ENCODE measurements at places on chromosomes 16 and 17.
A peak's percentile ranks its signal among the peaks of the same experiment; 100 is the strongest.

DNA sequence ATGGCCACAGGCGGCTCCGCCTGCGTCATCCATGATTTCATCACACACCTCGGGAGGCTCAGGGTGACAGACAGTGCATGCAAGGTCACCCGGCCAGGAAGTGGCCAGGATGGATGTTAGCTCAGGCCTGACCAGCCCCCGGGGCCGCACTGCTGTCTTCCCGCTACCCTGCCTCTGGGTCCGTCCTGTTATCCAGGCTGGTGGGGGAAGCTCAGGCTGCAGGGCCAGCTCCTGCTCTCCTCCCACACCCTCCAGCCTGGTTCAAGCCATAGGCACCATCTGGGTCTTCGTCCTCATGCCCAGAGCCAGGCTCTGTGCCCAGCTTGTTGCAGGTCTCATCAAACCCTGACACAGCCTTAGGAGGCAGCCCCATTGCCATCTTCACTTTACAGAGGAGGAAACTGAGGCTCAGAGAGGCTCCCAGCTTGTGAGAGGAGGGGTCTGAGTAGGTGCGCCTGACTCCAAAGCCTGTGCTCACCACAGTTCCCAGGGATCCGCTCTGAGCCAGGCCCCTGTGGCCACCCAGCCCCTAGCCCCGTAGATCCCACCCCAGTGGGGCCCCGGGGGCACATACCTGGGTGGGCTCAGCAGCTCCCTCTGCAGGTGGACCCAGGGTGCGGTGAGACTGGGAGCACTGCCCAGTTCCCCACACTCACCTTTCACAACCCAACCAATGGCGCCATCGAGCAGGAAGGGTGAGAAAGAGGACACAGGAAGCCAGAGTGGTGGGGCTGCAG, 412 bp upstream of the ADGRG3 start:
- DNase-seq: no peak

GRCh38 chr16:17260276-17260849, 210.4 kb downstream of the XYLT1 start:
- no peak for DNase-seq

- DNase-seq: no peak
Measured at GRCh38 chr17:62193249-62193648, 128.2 kb upstream of the MED13 start.

DNA sequence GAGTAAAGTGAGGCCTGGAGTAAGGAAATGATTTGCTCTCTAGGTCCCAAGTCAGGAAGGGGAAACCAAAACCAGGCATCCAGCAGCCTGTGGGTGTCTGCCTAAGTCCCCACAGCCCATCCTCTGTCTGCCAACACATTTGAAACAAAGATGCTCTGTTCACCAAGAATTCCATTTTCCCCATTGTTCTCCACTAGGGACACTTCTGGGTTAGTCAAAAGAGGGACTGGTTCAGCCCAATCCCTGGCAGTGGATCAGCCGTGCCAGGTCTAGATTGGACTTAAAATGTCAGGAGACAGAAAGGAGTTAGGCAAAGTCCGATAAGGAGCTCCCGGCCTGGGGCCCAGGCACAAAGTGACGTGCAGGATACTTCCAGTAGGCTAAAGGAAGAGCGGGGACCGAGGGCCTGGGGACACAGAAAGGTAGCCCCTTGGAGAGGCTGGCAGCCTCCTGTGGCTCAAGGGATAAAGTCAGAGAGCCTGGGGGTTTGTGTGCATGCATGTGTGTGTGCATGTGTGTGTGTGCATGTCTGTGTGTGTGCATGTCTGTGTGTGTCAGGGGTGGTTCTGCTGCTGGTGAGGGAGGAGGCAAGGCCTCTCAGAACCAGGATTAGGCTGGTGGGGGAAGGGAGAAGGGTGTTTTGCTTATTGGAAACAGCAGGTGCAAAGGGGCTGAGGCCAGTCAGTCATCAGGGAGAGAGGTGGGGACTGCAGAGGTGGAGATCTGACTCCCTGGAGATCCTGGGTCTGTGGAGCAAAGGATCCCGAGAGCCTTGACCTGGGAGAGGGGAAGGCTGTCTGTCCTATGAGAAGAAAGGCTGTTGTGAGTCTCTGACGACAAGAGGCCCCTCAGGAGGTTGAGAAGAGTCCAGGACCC, 41.7 kb upstream of the IL34 start:
- DNase-seq: no peak

- DNase-seq: no peak
Measured at GRCh38 chr17:44314031-44314430, 5.6 kb downstream of the RUNDC3A start.

- peak; percentile 12 for DNase-seq
Measured at GRCh38 chr17:27245230-27245696, 48.7 kb upstream of the WSB1 start.

GRCh38 chr16:72927199-72928089, 120.5 kb downstream of the ZFHX3 start:
- DNase-seq: peak; percentile 75

- no peak for DNase-seq
Measured at GRCh38 chr16:85941863-85942644, 43.1 kb downstream of the IRF8 start.

- DNase-seq: no peak
Measured at GRCh38 chr17:6346156-6346786, 88.7 kb downstream of the AIPL1 start.

DNA sequence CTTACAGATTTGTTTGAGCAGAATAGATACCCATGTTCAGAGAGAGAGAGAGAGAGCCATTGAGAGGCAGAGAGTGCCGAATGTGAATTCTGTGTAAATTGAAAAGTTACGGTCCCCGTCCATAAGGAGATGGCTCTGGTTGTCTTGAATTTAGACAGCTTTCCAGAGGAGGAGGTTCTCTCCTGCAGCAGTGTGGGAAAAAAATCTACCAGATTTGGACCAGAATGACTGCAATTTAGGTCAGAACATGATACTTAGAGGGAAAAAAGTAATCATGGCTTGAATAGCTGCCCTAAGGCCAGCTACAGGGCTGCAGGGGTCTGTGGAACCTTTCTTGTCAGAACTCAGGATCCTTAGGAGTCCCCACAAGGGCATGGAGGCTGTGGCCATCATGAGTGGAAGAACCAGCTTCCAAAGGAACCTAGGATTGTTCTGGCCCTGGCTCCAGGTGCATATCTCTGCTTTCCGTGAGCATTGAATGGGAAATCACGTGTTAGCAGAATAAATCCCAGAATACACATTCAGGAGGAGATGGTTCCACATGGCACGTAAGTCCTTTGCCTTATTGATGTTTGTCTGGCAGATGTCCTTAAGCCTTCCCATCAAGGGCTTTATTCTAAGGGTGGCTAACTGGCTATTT, 13.0 kb downstream of the PITPNC1 start:
- no peak for DNase-seq

- no peak for DNase-seq
Measured at GRCh38 chr16:2898831-2899563, 12.7 kb upstream of the FLYWCH1 start.

- no peak for DNase-seq
Measured at GRCh38 chr17:43033948-43034881, 9.2 kb downstream of the RND2 start.

- no peak for DNase-seq
Measured at GRCh38 chr16:53989597-53989996, 285.6 kb downstream of the FTO start.

DNA sequence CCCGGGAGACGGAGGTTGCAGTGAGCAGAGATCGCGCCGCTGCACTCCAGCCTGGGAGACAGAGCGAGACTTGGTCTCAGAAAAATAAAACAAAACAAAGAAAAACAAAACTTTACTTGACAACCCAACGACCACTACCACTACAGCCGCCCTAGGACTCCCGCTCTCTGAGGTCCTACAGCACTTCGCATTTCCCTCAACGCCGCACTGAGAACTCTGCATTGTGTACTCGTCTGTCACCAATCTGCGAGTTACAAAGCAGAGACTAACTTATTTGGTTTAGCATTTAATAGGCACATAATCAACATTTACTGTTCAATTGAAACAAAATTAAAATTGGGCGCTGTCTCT, 479 bp upstream of the ZNF207 start:
- no peak for DNase-seq

GRCh38 chr17:30005709-30006320, 64.4 kb downstream of the EFCAB5 start:
- no peak for DNase-seq

DNA sequence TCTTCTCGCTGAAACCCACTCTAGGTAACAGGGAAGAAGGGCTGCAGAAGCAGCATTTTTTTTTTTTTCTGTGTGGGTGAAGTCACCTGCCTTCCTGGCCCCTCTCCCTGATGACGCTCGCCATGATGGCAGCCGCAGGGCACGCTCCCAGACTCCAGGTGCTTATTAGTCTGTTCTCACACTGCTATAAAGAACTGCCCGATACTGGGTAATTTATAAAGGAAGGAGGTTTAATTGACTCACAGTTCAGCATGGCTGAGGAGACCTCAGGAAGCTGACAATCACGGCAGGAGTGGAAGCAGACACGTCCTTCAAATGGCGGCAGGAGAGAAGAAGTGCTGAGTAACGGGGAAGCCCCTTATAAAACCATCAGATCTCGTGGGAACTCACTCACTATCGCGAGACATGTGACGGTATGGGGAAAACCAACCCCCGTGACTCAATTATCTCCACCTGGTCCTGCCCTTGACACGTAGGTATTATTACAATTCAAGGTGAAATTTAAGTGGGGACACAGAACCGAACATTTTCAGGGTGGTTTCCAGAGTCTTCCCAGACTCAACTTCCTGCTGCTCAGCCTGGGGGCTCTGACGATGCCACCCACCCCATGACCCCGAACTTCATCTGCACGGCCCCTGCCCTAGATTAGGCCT, 34.9 kb upstream of the NLRP1 start:
- DNase-seq: no peak

- no peak for DNase-seq
Measured at GRCh38 chr16:11495066-11495407, 91.7 kb downstream of the LITAF start.

DNA sequence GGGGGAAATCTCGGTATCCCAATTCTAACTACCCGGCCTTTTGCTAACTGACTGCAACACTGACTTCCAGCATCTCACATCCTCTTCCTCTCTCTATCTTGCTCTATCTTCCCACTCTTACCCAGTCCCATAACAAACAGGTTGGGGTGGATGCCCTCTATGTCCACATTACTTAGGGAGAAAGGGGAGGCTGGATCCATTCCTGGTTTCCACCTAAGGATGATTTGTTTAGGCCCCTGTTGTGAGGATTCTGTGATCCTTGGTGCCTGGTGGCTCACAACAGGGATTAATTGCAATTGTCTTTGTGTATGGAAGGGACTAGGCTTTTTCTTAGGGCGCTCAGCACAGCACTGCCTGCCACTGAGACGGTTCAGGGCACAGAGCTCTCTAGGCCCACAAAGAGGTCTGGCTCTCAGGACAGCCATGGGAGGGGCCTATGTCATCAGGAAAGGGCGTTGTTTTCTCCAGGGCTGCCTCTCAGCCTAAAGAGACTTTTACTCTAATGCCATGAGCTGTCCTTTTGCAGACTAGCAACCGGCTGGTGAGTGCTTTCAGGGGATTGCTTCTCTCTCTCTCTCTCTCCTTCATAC, 612.1 kb upstream of the SALL1 start:
- DNase-seq: no peak

DNA sequence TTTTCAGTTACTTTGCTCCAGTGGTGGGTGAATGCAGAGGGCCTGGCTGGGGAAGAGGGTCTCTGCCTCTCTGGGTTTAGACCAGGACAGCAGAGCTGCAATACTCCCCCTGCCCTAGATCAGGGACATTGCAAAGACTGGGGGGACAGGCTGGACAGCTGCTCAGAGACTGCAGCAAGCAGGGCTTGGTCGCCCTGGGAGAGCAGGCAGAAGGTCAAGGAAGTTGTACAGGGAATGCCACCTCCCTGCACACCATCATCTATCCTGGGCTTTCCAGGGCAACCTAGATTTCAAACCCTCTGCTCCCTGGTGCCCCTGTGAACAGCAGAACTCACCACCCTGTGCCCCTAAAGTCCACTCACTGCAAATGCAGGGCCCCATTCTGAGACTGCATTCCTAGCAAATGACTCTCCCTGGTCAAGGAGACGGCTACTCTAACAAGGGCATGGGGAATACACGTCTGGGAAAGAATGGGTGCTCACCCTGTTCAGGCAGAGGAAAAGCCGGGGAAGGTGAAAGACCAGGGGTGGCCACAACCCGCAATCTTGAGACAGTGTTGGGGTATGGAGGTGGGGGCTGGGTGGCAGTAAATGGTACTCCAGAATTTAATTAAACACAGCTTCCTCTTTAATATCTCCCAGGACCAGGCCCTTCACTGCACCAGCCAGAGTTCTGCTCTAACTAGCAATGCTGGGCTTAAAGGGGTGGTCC, 1.0 kb downstream of the KIFC3 start:
- no peak for DNase-seq

DNA sequence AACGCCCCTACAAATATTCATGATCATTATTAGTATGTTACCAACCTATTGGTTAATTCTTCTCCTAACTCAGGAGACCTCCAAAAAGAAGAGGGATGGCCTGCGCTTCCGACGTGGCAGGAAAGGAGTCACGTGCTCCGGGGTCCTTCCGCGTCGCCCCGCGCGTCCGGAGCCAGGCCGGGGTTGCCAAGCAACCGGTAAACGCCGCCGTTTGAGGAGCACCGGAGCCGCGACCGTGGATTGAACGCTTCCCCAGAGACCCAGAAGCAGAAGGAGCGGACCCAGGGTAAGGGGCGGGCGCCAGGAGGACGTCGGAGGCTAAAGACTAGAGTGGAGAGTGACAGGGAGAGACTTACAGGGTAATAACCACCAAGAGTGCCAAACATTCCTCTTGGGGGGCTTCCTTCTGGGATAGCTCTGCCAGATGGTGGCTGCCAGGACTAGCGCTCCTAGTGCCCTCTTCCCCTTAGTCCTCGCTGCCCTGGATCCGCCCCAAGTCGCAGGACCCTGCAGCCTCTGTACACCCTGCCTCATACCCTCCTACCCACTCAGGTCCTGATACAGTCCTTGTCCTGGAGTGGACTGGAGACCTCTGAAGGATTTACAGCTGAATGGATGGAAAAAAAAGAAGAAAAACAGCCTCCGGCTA, at the start of gene DNAI2:
Gene DNAI2 (plus strand): TSS at position 175 of the 649 bp plus-strand sequence. CDS start 7,584 bp downstream, outside the sequence.
- no peak for DNase-seq

- no peak for DNase-seq
Measured at GRCh38 chr16:74641969-74642368, 24.7 kb downstream of the RFWD3 start.

DNA sequence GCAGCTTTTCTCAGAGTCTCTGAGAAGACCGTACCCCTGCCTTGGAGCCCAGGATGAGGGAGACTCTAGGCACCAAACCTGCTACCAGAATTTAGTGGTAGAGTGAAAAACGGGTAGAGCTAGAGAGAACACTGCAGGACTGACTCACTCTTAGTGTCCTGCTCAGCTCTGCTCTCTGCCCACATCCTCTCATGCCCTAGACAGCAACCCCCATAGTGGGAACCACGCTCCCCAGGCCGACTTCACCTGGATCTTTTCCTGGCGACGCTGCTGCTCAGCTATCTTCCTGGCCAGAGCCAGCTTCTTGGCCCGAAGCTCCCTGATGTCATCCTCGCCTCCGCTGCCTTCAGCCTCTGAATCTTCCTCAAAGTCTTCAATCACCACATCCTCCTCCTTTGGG, 26.7 kb downstream of the HIC1 start:
- DNase-seq: no peak

- DNase-seq: no peak
Measured at GRCh38 chr17:37089956-37090355, 141.2 kb downstream of the AATF start.
